ENCODE measurements at places on chromosomes 12 and 14.

- DNase-seq, result no peak
These were observed 105.1 kb downstream of the KTN1 start for GRCh38 chr14:55684956-55685584.

DNA sequence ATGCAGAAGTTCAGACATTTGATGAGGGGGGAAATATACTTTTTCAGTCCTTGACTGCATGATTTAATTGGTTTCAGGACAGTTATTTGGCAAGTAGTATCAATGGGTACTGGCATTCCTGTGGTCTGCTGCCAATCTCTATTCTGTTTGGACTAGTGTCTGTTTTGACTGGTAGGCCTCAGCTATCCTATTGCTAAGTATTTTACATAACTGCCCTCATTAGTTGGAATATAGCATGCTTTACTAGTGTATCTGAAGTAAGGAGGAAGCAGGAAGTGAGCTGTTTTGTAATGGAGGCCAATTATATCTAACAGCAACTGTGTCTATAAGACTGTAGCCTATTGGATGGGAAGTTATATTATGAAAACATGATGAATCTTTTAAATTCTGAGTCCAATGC is 104.3 kb downstream of the FLRT2 start:
- DNase-seq, result no peak

DNA sequence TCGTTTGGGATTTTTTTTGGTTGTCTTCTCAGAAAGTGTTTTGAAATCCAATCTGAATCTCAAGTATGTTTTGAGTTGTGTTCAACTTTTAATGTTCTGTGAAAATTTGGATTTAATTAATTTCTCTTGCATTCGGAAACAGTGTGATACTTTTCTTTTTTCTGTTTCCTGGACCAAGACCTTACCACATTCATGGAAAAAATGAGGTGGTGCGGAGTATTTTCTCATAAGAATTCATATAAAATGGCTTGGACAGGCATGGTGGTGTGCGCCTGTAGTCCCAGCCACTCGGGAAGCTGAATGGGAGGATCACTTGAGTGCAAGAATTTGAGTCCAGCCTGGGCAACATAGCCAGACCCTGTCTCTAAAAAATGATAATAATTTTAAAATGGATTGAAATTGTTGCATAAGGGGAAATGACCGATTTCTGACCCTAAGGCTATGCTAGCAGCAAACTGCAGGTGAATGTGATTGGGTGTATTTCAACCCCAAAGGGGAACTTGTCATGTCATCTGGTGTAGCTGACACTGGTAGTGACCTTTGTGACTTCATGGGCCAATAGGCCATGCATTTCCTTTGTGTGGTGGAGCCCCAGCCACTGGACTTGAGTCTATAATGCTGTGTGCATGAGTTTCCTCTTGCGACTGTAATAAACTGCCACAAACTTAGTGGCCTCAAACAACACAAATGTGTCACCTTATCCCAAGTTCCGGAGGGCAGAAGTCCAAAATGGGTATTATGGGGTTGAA is 123.5 kb upstream of the RFLNA start:
- DNase-seq, result no peak

- no peak for DNase-seq
These were observed 53.3 kb upstream of the STXBP6 start for GRCh38 chr14:25103271-25103670.

DNA sequence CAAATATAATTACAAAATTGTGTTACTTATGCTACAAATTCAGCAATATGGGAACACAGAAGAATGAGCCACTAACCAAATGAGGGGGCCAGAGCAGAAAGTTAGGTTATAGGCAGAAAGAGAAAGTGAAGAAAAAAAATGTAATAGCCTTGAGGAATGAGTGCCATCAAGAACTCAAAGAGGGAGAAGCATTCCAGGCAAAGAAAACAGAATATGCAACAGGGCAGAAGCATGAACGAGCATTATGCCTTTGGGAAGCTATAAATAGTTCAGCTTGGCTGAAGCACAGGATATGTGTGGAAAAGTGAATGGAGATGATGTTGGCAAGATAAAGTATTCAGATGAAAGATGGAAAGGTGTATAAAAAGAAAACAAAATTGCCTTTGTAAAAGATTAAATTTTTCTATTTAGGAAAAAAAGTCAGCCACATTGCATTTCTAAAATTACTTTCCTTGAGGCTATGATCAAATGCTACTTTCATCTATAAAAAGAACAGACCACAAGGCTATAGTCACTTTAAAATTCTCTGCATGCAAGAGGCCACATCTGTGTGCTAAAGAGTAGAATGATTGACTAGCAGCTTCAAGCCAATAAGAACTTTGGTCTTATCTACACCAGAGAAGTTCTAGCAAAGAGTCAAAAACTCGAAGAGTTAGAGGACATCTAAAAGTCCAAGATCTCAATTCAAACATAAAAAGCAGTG is 193.6 kb upstream of the GARIN6 start:
- DNase-seq, result no peak

- no peak for DNase-seq
These were observed 43.1 kb downstream of the FRS2 start for GRCh38 chr12:69513297-69513696.

DNA sequence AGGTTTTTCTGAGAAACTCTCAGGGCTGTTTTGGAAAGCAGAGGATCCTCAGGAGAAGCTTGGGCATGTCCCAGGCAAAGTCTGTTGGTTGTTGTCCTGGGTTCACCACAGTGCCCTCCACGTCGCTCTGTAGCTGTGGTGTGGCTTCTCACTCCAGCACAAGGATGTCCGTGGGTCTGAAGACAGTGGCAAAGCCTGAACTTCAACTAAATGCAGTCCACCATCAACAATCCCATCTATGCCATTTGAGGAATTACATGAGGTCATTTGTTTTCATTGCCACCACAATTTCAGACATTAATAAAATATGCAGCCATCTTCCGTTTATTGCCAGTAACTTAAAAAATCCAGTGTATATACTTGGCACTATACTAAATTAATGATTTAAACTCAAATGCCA is 272.1 kb downstream of the LRIG3 start:
- DNase-seq, result no peak

- DNase-seq, result peak; percentile 12
These were observed 69.7 kb downstream of the TTC9 start for GRCh38 chr14:70711451-70711850.

DNA sequence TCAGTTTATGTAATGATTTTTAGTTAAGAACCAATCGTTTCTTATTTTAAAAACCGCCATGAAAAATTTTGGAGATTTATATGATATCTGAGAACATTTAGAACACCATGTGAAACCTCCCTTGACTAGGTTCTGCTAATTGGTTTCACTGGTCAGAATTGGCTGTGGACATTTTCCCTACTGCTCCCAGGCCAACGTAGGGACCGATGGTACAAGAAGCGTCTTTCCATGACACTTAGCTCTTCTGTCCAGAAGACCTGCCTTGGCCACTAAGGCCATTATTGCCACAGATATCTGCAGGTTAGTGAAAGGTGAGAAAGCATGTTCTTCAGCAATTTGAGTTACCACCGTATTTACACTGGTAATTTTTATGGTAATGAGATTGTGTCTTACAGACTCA is 424.0 kb downstream of the TMEM117 start:
- DNase-seq, result no peak

GRCh38 chr14:66414511-66414910 is 71.7 kb upstream of the CCDC196 start:
- DNase-seq, result no peak

- no peak for DNase-seq
These were observed 345.8 kb upstream of the CCDC196 start for GRCh38 chr14:66140213-66140918.

- DNase-seq, result peak; percentile 36
These were observed 67.2 kb downstream of the TTC9 start for GRCh38 chr14:70708717-70709570.

DNA sequence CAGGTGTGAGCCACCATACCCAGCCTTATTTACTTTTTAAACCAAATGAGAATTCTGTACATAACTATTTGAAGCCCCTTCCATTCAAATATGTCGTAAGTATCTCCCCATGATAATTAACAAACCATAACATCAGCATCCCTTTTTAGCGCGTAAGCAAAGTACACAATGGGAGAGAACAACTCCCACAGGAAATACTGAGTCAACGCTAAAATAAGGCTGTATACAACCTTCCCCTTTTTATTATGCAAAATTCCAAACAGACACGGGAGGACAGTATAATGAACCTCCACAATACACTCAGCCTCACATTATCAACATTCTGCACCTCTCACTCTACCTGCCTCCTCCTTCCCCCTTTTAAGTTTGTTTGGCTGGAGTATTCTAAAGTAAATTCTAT is 73.5 kb downstream of the CCDC88C start:
- DNase-seq, result no peak

DNA sequence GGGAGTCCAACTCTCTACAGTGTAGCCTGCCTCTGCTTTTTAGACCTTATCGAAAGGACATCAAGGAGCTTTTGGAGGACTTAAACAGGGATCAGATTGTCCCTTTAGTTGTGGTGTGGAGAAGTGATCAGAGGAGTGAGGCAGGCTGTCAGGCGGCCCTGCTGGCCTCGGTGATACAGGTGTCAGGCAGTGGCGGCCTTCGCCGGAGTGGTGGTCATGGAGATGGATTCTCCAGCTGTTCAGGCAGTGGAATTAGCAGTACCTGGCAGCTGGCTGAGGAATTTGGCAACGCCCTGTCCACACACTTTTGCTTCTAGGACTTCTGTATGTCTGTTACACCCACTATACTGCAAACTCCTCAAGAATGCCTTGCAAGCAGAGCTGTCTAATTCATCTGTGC is 4.2 kb upstream of the CLMN start:
- no peak for DNase-seq

DNA sequence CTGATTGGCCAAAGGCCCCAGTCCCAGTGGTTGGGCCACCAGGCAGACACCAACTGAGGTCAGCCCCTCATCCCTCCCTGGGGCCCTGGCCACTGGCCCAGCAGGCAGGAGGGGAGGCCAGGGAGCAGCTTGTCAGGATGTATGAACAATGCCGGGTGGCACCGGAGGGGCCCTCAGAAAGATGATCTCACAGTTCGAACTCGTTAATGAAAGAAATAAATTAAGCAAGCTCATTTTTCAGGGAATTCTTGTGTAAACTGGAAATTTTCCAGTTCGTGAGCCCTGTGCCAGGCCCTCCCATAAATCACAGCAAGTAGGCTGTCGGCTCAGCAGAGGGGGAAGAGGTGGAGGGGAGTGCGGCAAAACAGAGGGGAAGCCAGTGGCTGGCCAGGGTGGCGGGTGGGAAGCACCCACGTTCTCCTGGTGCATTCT is 177.0 kb upstream of the VASH1 start:
- peak; percentile 59 for DNase-seq

- no peak for DNase-seq
These were observed 28.4 kb downstream of the NFYB start for GRCh38 chr12:104109446-104110271.

- DNase-seq, result no peak
These were observed 5.9 kb downstream of the G2E3 start for GRCh38 chr14:30564868-30565248.

GRCh38 chr12:26017484-26018211 is 59.2 kb downstream of the RASSF8 start:
- DNase-seq, result no peak

GRCh38 chr14:95055318-95055717 is 102.0 kb downstream of the DICER1 start:
- no peak for DNase-seq

- no peak for DNase-seq
These were observed 1.7 kb downstream of the FGFR1OP2 start for GRCh38 chr12:26939953-26940352.

GRCh38 chr12:20055856-20056255 is 312.5 kb upstream of the PDE3A start:
- DNase-seq, result no peak

DNA sequence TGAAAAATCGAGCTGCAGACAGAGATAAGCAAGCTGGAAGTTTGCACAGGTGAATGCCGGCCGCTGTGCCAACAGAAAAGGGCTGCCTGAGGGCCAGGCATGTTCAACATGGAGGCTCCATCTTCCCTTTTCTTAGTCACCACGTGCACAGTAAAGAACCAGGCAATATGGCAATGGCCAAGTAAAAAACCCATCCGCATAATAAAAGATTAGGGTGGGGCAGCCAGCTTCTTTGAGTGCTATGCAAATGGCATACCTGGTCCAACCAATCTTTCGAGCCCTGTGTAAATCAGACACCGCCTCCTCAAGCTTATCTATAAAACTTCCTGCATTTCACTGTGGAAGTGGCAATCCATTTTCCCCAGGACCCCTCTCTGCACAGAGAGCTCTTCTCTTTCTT is 16.7 kb downstream of the PNP start:
- no peak for DNase-seq

DNA sequence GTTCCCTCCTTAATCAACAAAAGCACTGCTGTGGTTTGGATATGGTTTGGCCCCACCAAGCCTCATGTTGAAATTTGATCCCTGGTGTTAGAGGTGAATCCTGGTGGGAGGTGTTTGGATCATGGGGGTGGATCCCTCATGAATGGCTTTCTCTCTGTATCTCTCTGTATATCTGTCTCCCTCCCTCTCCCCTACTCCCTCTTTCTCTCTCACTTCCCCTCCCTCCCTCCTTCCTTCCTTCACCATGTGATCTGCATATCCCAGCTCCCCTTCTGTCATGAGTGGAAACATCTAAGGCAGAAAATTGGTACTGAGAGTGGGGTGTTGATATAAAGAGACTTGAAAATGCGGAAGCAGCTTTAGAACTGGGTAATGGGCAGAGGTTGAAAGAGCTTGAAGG is 5.2 kb downstream of the GSKIP start:
- DNase-seq, result no peak

GRCh38 chr12:41288142-41288811 is 100.2 kb downstream of the PDZRN4 start:
- DNase-seq, result no peak

GRCh38 chr14:105137481-105138020 is 31.0 kb downstream of the JAG2 start:
- no peak for DNase-seq

DNA sequence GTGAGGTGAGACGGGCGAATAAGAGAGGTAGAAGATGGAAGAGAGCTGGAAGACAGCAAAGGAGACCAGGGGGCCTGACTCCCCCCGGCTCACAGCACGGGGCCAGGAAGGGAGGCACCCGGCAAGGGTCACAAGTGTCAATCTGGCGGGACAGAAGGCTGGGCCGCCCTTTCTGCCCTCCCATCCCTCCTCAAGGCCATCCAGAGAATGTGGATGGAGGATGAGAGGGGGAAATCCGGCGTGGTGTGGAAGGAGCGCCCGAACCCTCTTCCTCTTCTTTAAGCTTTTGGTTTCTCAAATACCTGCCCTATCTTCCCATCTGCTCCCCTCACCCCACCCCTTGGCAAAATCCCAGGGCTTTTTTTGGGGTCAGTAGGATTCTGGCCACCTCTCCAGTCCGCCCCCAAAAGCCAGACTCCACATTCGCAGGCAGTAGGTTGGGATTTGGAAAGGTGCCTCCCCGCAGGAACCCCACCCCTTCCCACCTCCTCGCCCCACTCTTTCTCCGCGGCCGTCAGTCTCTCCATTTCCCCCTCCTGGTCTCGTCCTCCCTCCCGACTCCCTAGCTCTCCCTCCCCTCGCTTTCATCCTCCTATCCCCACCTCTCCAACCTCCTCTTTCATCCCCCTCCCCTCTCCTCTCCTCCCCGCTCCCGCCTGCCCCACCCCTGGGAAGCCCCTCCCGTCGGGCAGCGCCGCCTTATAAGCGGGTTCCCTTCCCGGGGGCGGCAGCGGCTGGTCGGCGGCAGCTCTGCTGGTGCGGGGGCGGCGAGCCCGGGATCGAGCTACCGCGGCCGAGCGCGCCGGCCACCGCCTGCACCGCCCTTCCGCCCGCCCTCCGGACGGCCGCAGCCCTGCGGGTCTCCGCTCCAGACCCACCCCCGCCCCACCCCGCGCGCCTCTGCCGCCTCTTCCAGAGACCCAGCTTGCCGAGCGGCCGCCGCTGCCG is at the start of gene PTMS:
PTMS (plus strand) TSS at position 730 of the 948 bp plus-strand sequence. CDS start 343 bp downstream, outside the sequence.
- peak; percentile 69 for DNase-seq

Measured in COR-L47 (cell line).